Omental fat pad (tissue), 4 donors: ENCODE measurements at places on chromosomes 7 and 10.

GRCh38 chr7:132191418-132191817 lies 384.9 kb downstream of the PLXNA4 start:
- no peak for DNase-seq

- no peak for DNase-seq
These were observed 37.8 kb upstream of the COBL start for GRCh38 chr7:51354434-51354833.

DNA sequence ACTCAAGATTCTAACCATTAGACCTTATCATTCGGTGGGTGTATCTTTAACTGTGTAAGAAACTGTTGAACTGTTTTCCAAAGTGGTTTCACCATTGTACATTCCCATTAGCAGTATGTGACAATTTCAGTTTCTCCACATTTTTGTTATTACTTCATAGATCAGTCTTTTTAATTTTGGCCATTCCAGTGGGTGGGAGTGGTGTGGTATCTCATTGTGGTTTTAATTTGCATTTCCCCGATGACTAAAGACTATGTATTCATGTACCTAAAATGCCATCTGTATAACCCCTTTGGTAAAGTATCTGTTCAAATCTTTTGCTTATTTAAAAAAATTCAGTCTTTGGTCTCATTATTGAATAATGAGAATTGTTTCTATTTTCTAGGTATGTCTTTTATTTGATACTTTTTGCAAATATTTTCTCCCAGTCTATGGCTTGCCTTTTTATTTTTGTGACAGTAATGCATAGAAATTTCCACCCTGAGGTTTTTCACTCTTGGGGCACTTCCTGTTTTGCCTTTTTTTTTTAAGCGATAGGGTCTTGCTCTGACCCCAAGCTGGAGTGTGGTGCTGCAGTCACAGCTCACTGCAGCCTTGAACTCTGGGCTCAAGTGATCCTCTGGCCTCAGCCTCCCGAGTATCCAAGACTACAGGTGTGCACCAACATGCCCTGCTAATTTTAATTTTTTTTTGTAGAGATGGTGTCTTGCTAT lies 141.1 kb upstream of the ITGB1 start:
- DNase-seq, result no peak

- no peak for DNase-seq
These were observed 6.9 kb downstream of the CYCS start for GRCh38 chr7:25118048-25118753.

- no peak for DNase-seq
These were observed 12.0 kb upstream of the PURB start for GRCh38 chr7:44897309-44897708.

- no peak for DNase-seq
These were observed 377.7 kb upstream of the KLF6 start for GRCh38 chr10:4162571-4163286.

GRCh38 chr7:148850564-148850963 lies 33.5 kb downstream of the EZH2 start:
- DNase-seq, result no peak

DNA sequence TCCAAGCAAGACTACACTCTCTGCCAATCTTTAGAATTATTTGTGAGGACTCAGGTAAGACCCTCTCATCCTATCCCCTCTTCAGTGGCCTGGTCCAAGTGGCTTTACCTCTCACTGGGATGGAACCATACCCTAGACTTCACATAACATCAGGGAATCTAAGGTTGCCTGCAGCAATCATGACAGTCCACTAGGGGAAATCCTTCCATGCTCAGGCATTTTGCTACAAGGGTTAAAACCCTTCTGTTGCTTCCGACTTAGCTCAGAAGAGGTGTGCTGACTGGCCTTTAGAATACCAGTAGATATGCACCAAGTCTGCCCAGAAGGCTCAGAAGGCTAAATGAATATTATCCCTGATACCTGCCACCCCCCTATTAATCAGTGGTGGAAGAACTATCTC lies 24.9 kb upstream of the NPS start:
- no peak for DNase-seq

DNA sequence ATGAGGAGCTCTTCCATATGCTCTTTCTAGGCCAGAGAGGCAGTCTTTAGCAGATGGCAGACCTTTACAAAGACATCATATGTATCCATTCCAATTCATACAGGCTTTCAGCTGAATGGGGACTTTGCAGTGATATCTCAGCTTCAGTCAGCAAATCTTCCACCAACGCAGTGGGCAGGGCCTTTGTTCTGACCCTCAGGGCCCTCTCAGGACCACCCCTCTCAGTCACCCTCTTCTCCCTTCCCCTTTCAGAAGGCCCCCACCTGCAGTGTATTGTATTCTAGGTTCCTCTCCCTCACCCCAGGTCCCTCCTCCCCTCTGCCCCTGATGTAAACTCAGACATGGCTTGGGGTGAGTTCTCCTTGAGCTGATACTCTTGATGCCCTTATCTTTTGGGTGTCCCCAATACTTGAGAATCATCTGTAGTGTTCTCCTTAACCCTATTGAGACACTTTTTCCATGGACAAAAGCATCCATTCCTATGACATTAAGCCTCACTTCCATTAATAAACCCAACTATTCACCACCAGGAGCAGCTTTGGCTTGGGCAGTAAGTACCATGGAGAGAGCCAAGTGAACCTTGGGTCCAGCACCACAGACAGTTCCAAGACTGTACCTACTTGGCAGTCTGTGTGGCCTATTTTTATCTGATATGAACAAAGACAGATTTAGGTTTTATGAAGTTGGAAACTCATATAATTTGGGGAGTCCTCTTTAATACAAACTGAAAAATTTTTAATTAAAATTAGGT lies 62.7 kb downstream of the ADCYAP1R1 start:
- no peak for DNase-seq

- DNase-seq, result no peak
These were observed at the start of gene PRTFDC1 for GRCh38 chr10:24952143-24952706. PRTFDC1 (minus strand) TSS chr10:24952606; CDS start chr10:24952575, 31 bp downstream.
